ENCODE measurements at places on chromosomes 5 and 9. TPM values are rescaled to one million over a fixed set of nuclear protein-coding genes. Genes with fewer than 3 reads are reported as not detected.
A peak's percentile ranks its signal among the peaks of the same experiment; 100 is the strongest.

Gene QRFP
- polyA plus RNA-seq = not detected

DNA sequence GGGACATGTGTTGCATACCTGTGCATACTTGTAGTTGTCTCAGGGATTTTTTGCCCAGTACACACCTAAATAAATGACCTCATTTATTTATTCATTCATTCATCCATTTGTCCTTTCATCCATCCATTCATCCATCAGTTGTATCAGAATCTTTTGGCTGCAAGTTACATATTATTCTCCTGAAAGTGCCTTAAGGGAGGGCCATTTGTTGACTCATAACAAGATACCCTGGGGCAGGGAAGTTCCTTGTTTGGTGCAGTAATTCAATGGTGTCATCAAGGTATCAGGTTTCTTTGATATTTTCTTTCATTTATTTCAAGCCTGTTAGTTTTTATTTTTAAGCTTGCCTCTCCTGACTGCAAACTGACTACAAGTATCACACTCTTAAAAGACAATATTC is 597.9 kb upstream of the TLE4 start:
- no peak overlapping the region for H3K27ac ChIP-seq
- H3K36me3 ChIP-seq = no peaks in the 10 kb centered on the region

- no peaks in the 10 kb centered on the region for H3K36me3 ChIP-seq
- no peak overlapping the region for H3K4me3 ChIP-seq
- H3K27me3 ChIP-seq = no peaks in the 10 kb centered on the region
- H3K4me1 ChIP-seq = no peaks in the 10 kb centered on the region
- no peak overlapping the region for H3K27ac ChIP-seq
- DNase-seq = no peak
These were observed 464.4 kb upstream of the TUSC1 start for GRCh38 chr9:26142631-26143030.

- no peaks in the 10 kb centered on the region for H3K4me1 ChIP-seq
- H3K36me3 ChIP-seq = no peaks in the 10 kb centered on the region
- no peak overlapping the region for H3K27ac ChIP-seq
- DNase-seq = no peak
These were observed 61.0 kb downstream of the SUB1 start for GRCh38 chr5:32646061-32646969.

- H3K4me3 ChIP-seq = no peak overlapping the region
- H3K27ac ChIP-seq = no peak overlapping the region
- DNase-seq = no peak
- no peaks in the 10 kb centered on the region for H3K27me3 ChIP-seq
These were observed 177.9 kb upstream of the KCNN2 start for GRCh38 chr5:114184006-114184405.

- no peak overlapping the region for H3K4me3 ChIP-seq
- no peaks in the 10 kb centered on the region for H3K36me3 ChIP-seq
- H3K4me1 ChIP-seq = no peaks in the 10 kb centered on the region
- no peaks in the 10 kb centered on the region for H3K27me3 ChIP-seq
These were observed 108.2 kb downstream of the SYK start for GRCh38 chr9:90909747-90910283.

DNA sequence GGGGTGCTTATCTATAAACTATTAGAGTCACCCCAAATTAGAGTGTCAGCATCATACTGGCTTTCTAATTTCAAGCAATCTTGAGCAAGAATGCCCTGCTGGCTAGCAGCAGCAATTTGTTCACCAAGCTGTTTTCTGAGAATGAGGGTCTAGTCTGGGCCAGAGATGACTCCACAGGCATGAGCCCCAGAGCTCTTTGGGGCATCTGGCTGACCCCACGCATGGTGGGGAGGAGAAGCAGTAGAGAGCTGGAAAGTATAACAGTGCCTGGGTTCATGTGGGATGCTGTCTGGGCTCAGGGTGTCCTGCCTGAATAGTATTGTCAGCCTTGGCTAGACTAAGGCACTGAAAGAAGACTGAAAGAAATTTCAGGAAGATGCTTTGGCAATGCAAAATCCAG is 64.9 kb downstream of the C6 start:
- H3K36me3 ChIP-seq = peaks cover 62% of the 10 kb centered on the region
- H3K27ac ChIP-seq = no peak overlapping the region
- no peak overlapping the region for H3K4me3 ChIP-seq

GRCh38 chr5:68140763-68141162 is 74.8 kb upstream of the PIK3R1 start:
- peak overlapping the region; percentile 68 for H3K27ac ChIP-seq
- H3K36me3 ChIP-seq = no peaks in the 10 kb centered on the region
- no peak for DNase-seq
- no peak overlapping the region for H3K4me3 ChIP-seq
- H3K4me1 ChIP-seq = peaks cover 3% of the 10 kb centered on the region

- peaks cover 12% of the 10 kb centered on the region for H3K4me1 ChIP-seq
- H3K27ac ChIP-seq = peak overlapping the region; percentile 91
- H3K27me3 ChIP-seq = no peaks in the 10 kb centered on the region
- peak overlapping the region; percentile 62 for H3K4me3 ChIP-seq
These were observed 1.1 kb upstream of the SNX24 start for GRCh38 chr5:122844136-122844909.

DNA sequence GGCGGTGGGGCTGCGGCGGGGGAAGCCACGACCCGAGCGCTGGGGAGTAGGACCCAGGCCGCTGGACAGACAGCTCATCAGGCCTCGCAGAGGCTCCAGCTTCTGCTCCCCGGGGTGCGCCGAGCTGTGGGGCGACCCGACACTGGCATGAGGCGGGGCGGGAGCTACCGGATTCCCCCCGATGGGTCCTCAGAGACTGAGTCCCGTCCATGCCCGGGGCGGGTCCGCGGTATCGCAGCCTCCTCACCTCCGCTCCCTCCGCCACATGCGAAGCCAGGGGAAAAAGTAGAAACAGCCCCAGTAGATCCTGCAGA is 2.6 kb upstream of the CCL27 start:
- peaks cover 17% of the 10 kb centered on the region for H3K4me1 ChIP-seq
- no peaks in the 10 kb centered on the region for H3K27me3 ChIP-seq
- peak overlapping the region; percentile 62 for H3K4me3 ChIP-seq
- H3K27ac ChIP-seq = peak overlapping the region; percentile 68
- no peaks in the 10 kb centered on the region for H3K36me3 ChIP-seq

- no peaks in the 10 kb centered on the region for H3K27me3 ChIP-seq
- no peaks in the 10 kb centered on the region for H3K4me1 ChIP-seq
- no peak overlapping the region for H3K27ac ChIP-seq
- no peak overlapping the region for H3K4me3 ChIP-seq
- no peaks in the 10 kb centered on the region for H3K36me3 ChIP-seq
These were observed 86.0 kb downstream of the FBXL7 start for GRCh38 chr5:15585841-15586591.

DNA sequence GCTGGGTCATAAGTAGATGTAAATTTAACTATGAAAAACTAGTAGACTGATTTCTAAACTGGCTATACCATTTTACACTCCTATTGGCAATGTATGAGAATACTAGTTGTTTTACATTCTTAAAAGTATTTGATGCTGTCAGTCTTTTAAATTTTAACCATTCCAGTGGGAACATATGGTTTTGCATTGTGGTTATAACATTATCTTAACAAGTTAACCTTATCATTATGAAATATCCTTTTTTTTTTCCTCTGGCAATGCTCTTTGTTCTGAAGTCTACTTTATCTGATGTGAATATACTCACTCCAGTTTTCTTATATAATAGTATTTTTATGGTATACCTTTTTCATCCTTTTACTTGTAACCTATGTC is 548.9 kb upstream of the CLINT1 start:
- H3K27me3 ChIP-seq = no peaks in the 10 kb centered on the region
- H3K4me3 ChIP-seq = no peak overlapping the region
- no peak for DNase-seq
- no peaks in the 10 kb centered on the region for H3K4me1 ChIP-seq
- no peaks in the 10 kb centered on the region for H3K36me3 ChIP-seq
- no peak overlapping the region for H3K27ac ChIP-seq

DNA sequence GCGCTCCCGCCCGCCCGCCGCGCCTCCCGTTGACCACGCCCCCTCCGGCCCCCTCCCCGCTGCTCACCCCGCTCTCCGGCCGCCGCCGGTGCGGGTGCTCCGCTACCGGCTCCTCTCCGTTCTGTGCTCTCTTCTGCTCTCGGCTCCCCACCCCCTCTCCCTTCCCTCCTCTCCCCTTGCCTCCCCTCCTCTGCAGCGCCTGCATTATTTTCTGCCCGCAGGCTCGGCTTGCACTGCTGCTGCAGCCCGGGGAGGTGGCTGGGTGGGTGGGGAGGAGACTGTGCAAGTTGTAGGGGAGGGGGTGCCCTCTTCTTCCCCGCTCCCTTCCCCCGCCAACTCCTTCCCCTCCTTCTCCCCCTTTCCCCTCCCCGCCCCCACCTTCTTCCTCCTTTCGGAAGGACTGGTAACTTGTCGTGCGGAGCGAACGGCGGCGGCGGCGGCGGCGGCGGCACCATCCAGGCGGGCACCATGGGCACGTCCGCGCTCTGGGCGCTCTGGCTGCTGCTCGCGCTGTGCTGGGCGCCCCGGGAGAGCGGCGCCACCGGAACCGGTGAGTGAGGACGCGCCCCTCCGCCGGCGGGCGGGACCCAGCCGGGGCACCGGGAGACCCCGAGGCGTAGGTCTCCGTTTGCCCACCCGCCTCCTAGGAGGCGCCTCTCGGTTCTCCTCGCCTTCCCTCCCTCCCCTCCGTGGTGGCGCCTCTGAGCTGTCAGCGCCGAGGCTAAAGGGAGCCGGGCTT is at the start of gene VLDLR:
Gene VLDLR, plus strand, starts transcription at position 66 of the 739 bp plus-strand sequence. Its CDS starts 403 bp downstream, at position 469.
- peak; percentile 34 for DNase-seq
- no peak within 1 kb of the TSS for H3K27ac ChIP-seq
- no peaks in the 10 kb centered on the region for H3K36me3 ChIP-seq
- peaks cover 29% of the 10 kb centered on the region for H3K4me1 ChIP-seq

GRCh38 chr5:17400724-17401469 is 97.1 kb upstream of the TAF11L2 start:
- H3K27ac ChIP-seq = no peak overlapping the region
- DNase-seq = no peak
- no peaks in the 10 kb centered on the region for H3K36me3 ChIP-seq

DNA sequence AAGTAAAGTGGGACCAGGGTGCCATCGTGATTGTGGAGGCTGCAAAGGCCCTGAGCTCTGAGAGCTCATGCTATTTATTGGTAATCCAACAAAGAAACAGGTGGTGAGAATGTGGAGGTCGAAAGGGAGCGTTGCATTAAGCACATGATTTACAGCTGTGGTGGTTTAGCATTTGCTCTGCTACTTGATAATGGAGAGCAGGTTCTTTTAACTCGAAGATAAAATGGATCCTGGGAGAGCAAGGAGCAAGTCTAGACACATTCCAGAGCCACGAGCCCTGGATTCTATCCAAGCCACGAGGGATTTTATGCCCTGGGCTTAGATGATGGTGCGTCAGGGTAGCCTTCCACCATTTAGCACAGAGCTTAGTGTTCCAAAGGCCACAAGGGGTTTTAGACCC is 1710.1 kb upstream of the CDH9 start:
- H3K27me3 ChIP-seq = no peaks in the 10 kb centered on the region
- H3K4me3 ChIP-seq = no peak overlapping the region
- H3K4me1 ChIP-seq = no peaks in the 10 kb centered on the region
- DNase-seq = no peak

DNA sequence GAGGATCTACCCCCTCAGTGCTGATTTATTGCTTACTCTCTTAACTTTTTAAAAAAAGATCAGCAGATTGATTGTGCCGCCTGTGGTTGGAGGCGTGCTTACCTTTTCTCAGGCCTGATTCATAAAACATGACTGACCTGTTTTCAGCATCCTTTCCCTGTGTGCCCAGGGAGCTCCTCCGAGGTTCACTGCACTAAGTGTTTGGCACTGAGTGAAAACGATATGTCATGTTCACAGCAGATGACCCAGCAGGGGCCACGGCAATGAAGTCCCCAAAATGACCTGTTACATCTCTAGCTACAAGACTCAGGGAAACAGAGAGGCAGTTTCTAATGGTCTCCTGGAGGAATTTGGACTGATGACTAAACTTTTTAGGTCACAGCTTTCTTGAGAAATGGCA is 69.9 kb downstream of the INSYN2B start:
- no peak for DNase-seq
- H3K4me3 ChIP-seq = no peak overlapping the region
- no peak overlapping the region for H3K27ac ChIP-seq
- H3K4me1 ChIP-seq = no peaks in the 10 kb centered on the region
- no peaks in the 10 kb centered on the region for H3K36me3 ChIP-seq
- H3K27me3 ChIP-seq = no peaks in the 10 kb centered on the region

Gene C8G
- polyA plus RNA-seq = 892 TPM

GRCh38 chr5:140084541-140084940 is 29.4 kb upstream of the PURA start:
- no peaks in the 10 kb centered on the region for H3K27me3 ChIP-seq
- H3K27ac ChIP-seq = no peak overlapping the region
- no peaks in the 10 kb centered on the region for H3K36me3 ChIP-seq
- no peak for DNase-seq
- H3K4me1 ChIP-seq = no peaks in the 10 kb centered on the region
- H3K4me3 ChIP-seq = no peak overlapping the region

- H3K4me3 ChIP-seq = no peak overlapping the region
- no peak for DNase-seq
- H3K27me3 ChIP-seq = no peaks in the 10 kb centered on the region
- H3K4me1 ChIP-seq = no peaks in the 10 kb centered on the region
- H3K27ac ChIP-seq = no peak overlapping the region
These were observed 16.3 kb downstream of the MAPKAP1 start for GRCh38 chr9:125690679-125691078.

GRCh38 chr9:71025201-71025600 is 96.2 kb downstream of the TRPM3 start:
- H3K4me3 ChIP-seq = no peak overlapping the region
- no peak for DNase-seq
- H3K27me3 ChIP-seq = no peaks in the 10 kb centered on the region
- no peaks in the 10 kb centered on the region for H3K36me3 ChIP-seq
- H3K4me1 ChIP-seq = no peaks in the 10 kb centered on the region
- no peak overlapping the region for H3K27ac ChIP-seq

- H3K4me3 ChIP-seq = no peak overlapping the region
- no peak overlapping the region for H3K27ac ChIP-seq
- H3K4me1 ChIP-seq = no peaks in the 10 kb centered on the region
- no peak for DNase-seq
- H3K36me3 ChIP-seq = no peaks in the 10 kb centered on the region
- H3K27me3 ChIP-seq = no peaks in the 10 kb centered on the region
These were observed 45.6 kb upstream of the FCN2 start for GRCh38 chr9:134834957-134835419.

Gene GPR21
- 0.07 TPM for polyA plus RNA-seq
